ENCODE measurements at places on chromosomes 2 and 18. TPM values are rescaled to one million over a fixed set of nuclear protein-coding genes. Genes with fewer than 3 reads are reported as not detected.

IL1R2 gene
- 119 TPM for total RNA-seq

SKOR2 gene
- total RNA-seq = not detected

DNAH7 gene
- 20.0 TPM for total RNA-seq

AQP12B gene
- not detected for total RNA-seq

DNA sequence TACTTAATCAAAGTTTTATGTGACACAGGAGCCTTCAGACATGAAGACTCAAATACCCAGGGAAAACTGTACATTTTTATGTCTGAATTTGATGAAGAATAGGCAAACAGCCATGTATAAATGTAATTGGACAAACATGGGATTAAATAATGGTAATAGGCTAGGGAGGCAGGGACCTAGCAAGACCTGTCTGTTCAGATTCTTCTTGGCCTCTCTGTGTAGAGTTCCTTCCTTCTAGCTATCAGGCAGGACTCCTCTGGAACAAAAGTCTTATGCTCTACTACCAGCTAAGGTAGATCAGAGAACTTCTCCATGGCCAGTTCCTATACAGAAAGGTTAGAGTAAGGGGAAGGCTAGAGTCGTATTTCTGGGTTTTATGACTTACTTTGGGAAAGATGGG is 9.5 kb upstream of the PARD3B start:
- DNase-seq = no peak

- no peak for DNase-seq
These were observed 56.3 kb downstream of the GREB1L start for GRCh38 chr18:21298351-21298750.

DNA sequence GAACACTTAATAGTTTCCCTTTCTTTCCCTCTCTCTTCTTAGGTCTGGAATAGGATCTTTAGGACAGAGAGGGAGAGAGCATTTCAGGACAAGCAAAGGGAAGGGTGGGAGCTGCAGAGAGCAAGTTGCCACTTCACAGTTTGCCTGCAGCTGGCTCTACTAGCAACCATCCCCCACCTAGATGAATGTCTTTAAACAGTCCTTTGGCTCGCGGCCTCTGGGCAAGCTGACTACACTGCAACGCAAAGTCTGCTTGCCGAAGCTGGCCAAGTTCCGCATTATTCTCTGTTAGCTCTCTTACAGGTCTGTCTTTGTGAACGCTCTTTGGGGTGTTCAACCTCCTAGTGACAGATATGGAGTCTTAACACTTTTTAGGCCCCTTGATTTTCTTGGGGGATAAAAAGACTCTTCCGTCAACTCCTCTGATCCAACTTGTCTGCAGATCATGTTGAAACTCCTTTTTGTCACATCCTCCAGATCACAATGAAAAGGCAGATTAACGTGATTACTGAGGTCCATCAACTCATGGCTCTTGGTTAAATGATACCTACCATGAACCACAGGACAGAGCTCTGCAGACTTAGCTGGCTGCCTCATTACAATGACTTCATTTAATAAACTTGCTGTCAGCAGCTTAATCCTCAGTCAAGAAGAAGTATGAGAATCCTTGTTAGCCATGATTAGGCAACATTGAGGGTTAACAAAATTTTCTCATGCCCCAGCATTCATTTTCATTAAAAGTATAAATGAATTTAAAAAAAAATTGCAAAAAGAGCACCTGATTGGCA is 74.6 kb downstream of the SLC4A3 start:
- peak; percentile 51 for DNase-seq

DNA sequence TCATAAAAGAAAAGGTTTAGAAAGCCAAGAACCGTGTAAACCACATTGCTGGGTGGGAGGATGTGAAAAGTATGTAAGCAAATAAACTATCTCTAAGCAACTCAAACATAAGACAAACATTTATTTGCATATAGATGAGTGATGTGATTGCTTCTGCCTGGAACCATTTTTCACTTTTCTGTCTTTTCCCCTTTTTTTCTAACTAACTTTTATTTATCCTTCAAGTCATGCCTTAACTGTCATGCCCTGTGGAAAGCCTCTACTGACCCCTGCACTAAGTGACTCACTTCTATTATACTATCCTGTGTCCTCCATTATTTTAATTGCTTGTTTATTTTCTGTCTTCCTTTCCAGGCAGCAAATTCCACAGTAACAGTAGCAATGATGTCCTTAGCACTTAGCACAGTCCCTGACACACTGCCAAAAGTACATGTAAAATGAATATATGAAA is 87.5 kb upstream of the CTAGE1 start:
- DNase-seq = no peak

GRCh38 chr2:38167968-38168350 is 92.0 kb upstream of the CYP1B1 start:
- no peak for DNase-seq
